ENCODE measurements at places on chromosomes 6 and 20.

GRCh38 chr20:33993576-33994221 is at the start of gene RALY:
Gene RALY (plus strand): TSS chr20:33993911. CDS start chr20:34072075, 78,164 bp downstream.
- DNase-seq, result peak; percentile 95

GRCh38 chr20:63829603-63829944 is 1.5 kb downstream of the ZBTB46 start:
- no peak for DNase-seq

DNA sequence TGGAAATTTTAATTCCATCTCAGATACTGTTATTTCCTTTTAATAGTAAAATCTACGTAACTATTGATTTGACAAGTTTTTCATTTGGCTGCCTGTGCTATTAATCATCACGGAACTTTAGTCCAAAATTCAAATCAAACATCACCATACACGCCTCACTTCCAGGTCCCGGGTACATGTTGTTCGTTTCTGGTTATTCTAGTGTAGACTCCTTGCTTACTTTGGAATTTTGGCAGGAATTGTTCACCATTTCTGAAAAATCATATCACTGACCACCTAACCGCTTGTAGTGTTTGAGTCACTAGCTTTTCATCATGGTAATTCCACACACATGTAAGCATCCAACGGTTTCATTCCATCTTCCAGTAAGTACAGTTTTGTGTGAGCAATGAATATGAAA is 98.0 kb upstream of the NHSL1 start:
- DNase-seq, result no peak

DNA sequence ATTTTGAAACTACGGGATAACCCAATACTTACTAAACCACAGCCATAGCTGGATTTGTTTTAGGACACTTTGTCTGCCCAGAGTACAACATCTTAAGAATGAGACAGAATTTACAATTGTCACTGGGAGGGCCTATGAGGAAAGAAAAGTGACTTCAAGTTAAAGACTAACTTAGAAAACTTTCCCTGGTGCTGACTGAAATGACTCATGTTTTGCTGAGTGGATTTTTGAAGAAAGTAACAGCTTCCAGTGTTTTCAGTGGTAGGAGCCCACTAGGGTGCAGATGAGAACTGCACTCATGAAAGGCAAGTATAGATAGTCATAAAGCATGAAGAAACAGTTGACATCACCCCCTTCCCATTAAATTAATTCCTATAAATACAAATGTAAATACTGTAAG is 988.2 kb upstream of the MAP3K7 start:
- no peak for DNase-seq

DNA sequence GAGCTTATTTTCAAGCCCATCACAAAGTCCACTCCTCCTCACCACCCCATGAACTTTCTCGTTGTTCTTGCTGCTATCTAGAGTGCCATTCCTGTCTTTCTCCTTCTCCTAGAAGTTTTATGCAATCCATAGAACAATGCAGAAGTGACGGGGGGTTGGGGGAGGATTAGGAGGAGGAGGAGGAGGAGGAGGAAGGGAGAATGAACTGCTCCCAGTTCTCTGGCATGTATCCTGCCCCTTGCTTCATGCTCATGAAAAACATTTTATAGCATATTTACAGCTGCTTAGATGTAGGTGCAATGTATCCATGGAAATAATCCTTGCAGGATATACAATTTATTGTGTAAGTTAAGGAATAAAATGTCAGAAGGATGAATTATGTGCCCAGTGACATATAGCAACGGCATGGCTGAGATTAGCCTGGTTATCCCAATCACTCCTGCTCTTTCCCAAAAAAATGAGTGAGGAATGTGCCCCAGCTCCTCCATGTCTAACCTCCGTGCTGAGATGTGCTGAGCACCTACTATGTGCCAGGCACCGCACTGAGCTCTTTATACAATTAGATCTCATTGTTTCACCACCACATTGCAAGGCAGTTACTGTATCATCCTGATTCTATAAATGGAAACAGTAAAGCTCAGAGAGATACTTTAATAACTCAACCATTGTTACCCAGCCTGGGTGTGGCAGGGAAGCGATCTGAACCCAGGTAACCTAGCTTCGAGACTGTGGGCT is 41.6 kb upstream of the TFAP2C start:
- no peak for DNase-seq

GRCh38 chr6:30792786-30793185 is 48.4 kb upstream of the IER3 start:
- DNase-seq, result no peak

GRCh38 chr6:111230351-111231089 is 143.2 kb downstream of the SLC16A10 start:
- DNase-seq, result no peak

DNA sequence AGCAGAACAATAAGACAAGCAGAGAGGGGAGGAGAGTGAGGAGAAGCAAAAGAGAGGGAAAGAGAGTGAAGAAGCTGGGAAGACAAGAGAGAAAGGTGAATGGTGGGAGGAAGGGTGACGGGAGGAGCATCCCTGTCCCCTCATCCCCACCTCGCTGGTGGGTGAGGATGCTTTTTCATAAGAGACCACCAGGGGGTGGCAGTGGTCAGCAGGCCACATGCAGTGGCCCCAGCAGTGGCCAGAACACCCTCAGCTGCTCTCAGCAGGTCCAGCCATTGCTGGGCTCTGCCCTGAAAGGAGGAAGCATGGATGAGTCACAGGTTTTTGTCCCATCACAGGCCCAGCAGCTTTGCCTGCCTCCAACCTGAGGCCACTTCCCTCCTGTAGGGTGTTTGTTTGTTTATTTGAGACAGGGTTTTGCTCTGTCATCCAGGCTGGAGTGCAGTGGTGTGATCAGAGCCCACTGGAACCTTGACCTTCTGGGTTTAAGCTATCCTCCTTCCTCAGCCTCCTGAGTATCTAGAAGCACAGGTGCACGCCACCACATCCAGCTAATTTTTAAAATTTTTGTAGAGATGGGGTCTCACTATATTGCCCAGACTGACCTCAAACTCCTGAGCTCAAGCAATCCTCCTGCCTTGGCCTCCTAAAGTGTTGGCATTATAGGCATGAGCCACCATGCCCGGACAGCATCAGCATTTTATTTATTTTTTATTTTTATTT is 24.0 kb downstream of the FGD2 start:
- DNase-seq, result no peak

GRCh38 chr20:54485631-54486030 is 10.2 kb downstream of the DOK5 start:
- no peak for DNase-seq

DNA sequence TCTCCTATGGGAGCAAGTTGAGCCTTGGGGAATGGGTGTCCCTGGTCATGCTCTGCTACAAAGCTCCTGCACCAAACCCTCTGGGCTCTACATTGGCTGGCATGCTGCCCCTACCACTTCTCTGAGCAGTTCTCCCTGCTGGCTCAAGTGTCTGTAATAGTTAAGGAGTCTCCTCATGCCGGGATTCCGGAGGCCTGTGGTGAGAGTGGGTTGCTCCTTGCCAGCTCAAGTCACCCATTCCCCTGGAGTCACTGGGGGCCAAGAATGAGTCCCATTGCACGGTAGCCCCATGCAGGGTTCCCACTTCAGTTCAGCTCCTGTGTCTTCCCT is 173.9 kb downstream of the PRDM13 start:
- no peak for DNase-seq

- DNase-seq, result no peak
Measured at GRCh38 chr20:5670874-5671273, 79.3 kb upstream of the SHLD1 start.

DNA sequence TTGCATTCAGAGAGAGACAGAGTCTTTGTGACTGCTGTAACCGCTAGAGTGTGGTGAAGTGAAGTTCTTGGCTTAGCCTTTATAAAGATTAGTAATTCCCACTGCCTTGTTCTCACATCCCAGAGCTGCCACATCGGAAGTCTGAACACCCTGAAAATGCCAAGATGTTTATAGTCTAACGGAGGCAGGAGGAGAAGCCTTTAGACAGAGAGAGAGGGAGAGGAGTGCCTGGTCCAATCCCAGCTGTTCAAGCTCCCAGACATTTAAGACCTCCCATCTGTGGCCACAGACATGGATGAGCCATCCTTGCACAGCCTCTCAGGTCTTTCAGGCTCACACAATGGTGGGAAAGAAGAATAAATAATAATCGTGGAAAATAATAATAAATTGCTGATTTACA is 1422.8 kb upstream of the EYS start:
- no peak for DNase-seq

GRCh38 chr20:19692685-19693119 is 65.4 kb upstream of the RIN2 start:
- DNase-seq, result peak; percentile 58

DNA sequence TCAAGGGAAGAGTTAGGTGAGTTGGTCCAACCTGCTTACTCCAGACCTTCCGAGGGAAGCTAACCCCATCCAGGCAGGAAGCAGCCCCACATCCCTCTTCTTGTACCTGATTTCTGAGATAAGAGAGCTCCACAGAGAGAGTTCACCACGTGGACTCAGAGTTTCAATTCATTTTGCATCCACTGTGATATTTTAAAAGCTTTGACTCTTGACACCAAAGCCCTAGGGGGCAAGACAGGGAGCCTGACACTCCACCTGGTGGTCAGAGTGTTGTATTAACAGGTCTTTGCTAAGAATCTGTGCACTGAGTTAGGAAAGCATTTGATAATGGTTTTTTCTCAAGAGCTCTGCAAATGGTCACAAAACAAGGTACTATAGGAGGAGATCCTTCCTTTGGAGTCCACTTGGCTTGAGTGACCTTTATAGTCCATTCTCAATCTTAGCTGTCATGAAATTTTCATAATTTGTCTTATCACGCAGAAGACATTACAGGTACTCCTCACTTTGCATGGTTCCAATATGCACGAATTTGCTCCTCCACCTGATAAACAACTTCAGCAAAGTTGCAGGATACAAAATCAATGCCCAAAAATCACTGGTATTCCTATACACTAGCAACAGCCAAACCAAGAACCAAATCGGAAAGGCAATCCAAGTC is 56.2 kb upstream of the RIPOR2 start:
- DNase-seq, result peak; percentile 57

GRCh38 chr6:112030961-112031660 is 22.8 kb upstream of the CCN6 start:
- DNase-seq, result no peak

DNA sequence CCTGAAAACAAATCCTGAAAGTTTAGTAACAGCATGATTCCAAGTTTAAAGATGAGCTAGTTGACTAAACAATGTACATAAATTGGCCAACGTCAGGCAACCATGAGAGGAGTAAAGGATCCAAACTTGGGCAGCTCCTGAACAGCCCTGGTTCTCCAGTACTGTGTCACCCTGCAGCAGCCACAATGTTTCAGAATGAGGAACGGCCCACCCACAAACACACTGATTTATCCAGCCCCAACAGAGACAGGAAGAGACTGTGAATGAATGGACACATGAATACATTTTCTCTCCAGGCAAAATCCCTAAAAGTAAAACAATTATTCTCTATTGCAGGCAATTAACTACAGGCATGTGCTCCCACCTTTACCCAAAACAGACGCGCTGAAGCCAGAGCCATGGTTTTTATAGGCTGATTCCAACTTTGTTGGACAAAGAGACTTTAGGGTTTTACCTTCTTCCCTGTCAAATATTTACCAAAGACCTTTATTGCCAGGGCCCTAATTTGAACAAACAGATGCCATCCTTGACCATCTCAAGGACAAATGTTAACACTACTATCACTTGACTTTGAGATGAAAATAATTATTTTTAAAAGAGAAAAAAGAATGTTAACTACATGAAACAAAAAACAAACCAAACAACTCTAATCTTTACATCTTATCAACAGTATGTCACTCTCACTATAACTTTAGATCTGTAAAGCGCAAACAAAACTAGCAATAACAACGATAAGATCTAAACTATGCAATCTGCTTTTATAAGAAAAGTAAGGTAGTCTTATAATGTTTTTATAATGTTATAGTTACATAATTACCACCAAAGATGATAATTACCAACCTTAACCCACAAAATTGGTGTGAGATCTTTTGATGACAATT is 22.9 kb downstream of the CNKSR3 start:
- no peak for DNase-seq

DNA sequence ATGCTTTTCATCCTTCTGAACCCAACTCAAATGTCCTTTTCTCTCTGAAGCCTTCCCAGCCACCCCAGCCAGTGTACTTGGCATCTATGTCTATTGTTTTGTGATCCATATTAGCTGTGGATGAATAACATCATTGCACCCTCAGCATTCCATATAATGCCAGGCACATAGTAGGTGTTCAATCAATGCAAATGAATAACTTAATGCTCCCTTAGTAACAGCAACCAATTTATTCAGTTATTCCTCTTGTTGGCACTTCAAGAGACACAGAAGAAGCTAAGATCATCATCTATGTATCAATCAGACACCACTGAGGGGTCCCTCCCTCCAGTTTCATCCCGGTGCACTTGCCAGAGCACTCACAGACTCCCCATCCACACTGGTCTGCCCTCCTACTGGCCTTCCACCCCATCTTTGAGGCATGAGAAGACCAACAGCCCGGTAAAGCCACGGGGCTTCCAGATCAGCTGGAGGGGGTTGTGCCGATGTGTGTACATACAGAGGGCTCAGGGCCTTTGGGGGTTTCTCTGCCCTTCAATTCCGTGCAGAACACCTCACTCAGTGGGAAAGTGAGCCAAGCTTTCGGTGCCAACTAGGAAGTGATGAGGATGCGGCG is 2.4 kb upstream of the TAF8 start:
- no peak for DNase-seq

DNA sequence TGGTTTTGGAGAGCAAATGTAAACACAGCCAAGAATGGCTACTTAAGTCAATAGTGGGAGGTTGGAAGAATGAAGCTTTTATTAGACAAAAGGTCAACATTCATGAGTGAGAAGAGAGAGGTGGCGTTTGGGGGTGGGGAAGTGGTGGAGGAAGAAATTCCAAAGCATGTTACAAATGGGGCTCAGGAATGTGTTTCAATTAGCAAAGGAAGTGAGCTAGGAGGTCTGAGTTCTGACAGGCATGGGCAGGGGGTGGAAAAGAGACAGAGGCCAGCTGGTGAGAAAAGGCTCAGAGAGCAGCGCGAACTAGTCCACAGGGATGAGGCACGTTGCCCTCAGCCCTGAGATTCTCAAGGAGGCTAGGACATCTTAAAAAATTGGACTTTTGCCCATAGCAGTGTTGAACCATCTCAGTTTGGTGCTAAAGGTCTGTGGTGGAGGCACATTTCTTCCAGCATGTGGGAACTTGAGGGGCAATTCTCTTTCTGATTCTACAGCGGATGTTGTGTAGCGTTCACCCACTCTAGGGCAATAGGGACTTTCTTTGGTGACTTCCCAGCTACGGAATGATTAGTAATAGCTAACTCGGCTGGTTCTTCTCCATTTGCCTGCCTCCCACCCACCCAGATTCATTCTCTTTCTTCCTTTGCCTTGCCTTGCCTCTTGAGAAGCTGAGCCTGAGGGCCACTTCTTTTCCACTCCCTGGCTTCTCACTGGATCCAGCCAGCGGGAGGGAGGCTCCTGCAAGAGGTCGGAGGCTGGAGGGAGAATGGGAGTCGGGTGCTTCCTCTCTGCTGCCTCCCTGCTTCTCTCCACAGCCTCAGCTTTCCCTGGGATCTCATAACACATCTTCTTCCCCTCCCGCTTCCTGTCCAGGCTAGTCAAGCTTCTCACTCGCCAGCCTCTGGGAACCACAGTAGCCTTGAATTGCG is 45.1 kb upstream of the NEDD9 start:
- no peak for DNase-seq

GRCh38 chr6:16139556-16139955 is 10.7 kb downstream of the MYLIP start:
- DNase-seq, result no peak

GRCh38 chr20:5654557-5654956 is 95.6 kb upstream of the SHLD1 start:
- no peak for DNase-seq

All from activated naive CD8-positive, alpha-beta T cell treated with anti-CD3 and anti-CD28 coated beads, Interleukin-2, amount 10 ng/mL, durations not matched to agents 7 days and 5 days (primary cell).